ENCODE measurements at places on chromosomes 1 and 21. TPM values are rescaled to one million over a fixed set of nuclear protein-coding genes. Genes with fewer than 3 reads are reported as not detected.

GRCh38 chr21:41804381-41804780, 37.5 kb upstream of the RIPK4 start:
- no peak for DNase-seq

The CA14 gene
- not detected for polyA plus RNA-seq

DNA sequence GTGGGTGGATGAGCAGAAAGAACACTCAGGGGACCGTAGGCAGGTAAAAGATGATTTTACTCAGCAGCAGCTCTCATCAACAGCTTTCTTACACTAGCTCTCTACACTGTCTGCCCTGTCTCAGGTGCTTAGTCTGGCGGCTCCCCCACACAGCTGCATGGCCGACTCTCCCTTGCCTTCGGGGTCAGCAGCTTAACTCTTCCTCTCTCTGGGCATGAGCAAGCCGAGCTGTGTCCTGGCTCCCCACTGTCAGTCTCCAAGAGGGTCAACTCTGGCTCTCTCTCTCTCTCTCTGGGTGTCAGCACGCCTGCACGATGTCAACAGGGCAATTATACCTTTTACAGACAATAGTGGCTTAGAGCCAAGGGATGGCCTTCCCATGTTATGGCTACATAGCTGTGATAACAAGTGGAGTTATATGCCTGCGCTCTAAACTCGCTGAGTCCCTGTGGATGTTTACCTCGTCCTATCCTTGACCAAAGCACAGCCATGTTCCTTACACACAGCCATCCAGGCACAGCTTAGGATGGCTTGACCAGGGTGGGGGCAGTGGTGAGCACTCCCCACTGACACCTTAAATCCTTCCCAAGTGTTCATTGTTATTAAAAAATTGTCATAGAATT, 3.1 kb upstream of the BCL10 start:
- DNase-seq, result no peak

DNA sequence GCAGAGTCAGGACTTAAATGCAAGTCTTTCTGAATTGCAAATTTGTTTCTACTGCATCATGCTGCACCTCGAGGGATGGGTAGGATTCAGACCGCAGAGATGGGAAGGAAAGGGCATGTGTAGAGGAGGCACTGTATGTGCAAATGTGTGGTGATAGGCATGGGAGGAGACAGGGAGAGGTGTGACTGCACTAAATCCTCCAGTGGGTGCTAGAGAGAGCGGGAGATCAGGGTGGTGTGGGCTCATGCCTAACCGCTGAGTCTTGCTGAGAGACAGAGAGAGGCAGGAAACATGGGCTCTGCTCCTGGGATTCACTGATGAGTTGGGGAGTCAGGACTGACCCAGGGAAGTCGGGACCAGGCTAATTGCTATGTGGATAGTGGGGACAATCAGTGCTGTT, 61.1 kb downstream of the PTPRU start:
- no peak for DNase-seq

DNA sequence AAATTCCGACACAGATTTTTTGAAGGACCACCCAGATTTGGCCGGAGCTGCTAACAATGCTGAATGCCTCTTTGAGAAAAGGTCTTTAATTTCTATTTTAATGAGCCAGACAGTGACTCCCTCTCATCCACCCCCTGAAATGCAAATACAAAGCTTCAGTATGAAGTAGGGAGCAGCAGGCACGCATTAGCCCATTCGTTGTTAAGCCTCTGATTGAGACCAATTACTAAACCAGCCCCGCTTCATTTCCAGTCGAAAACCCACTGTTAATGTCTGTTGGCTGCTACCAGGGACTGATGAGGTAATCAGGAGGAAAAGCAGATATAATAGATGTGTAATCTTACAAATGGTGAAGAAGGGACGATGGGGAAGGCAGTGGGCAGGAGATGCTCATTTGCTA, 4.8 kb upstream of the C8A start:
- no peak for DNase-seq

DNA sequence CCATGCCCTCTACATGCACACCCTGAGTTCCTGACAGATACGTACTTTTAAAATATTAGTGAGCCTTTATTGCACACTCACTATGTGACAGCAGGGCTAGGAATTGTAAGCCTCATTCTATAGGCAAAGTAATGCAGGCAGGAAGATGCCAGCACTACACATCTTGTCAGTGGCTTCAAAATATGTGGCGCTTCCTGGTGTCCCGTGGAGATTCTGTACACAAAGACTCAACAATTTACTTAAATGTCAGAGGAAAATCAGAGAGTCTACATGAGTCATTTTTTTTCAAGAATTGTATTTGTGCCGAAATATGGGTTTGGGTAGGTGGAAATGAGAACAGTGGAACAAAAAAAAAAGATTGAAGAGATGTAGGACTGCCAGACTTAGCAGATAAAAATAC, 27.6 kb downstream of the RNASEL start:
- DNase-seq, result peak; percentile 9

DNA sequence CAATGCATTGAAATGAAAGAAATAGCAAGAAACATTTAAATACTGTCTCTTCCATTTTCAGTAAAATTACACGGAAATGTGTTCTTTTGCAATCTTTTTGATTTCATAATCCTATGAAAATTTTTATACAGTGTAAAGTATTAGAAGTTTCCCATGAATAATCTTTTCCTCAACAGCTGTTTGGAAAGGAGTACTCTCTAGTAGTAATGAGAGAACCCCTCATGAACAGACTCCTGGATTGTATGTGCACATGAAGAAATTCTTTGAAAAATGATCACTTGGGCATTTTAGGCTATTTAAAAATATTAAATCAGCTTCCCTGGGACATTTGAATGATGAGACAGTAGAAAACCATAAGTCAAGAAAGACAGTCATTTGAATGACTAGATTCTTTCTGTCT, 64.4 kb downstream of the LHX9 start:
- DNase-seq, result no peak

The RNF19B gene
- polyA plus RNA-seq, result 1.6 TPM

The KIAA0040 gene
- polyA plus RNA-seq, result 0.08 TPM

- peak; percentile 17 for DNase-seq
Observed at GRCh38 chr1:175262621-175263020, 70.0 kb upstream of the KIAA0040 start.

The TCHHL1 gene
- polyA plus RNA-seq, result not detected

GRCh38 chr1:220700556-220701179, 10.5 kb downstream of the C1orf115 start:
- DNase-seq, result no peak

DNA sequence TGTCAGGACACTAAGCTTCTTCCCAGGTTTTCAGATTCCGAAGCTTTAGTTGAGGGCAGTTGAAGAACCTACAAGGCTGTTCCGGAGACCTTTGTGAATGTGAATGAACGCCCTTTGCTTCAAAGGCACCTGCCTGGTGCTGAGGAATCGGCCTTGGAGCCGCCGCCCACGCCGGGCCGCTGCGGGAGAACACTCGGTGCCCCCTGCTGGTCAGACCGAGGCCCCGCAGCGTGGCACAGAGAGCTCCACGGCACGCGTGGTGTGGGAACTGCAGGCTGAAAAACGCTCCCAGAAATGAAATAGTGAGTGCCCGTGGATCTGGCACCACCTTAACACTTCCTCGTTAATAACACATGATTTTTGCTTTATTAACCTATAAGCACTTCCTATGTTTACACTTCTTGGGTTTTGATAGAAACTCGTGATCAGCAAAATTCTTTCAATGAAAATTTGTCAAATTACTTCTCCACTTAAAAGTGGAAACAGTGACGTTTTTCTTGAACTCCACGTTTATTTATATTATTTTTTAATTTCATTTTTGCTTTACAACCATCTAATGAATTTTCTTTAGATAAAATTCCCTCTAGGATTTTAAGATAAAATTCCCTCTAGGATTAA, 460.6 kb downstream of the DSCAM start:
- peak; percentile 12 for DNase-seq

DNA sequence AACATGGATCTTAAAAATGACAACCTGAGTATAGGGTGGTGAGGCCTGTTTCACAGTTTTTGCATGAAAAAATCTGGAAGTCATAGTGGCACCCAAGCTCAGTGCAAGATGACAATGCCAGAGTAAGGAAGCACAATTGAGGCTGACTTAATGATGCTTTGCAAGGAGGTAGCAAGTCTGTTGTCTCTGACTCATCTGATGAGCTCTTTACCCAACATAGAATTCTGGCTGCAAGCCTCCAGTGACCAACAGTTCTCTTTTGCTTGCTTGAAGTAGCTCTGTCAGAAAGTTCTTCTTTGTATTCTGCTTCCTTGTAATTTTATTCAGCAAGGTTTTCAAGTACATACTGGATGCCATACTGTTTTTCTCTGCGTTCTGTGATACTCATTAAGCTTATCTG, 117.1 kb downstream of the FOXD2 start:
- peak; percentile 70 for DNase-seq

- DNase-seq, result no peak
Observed at GRCh38 chr1:57229076-57229475, 194.8 kb downstream of the DAB1 start.

- DNase-seq, result no peak
Observed at GRCh38 chr1:47616036-47616435, 178.2 kb downstream of the FOXD2 start.

DNA sequence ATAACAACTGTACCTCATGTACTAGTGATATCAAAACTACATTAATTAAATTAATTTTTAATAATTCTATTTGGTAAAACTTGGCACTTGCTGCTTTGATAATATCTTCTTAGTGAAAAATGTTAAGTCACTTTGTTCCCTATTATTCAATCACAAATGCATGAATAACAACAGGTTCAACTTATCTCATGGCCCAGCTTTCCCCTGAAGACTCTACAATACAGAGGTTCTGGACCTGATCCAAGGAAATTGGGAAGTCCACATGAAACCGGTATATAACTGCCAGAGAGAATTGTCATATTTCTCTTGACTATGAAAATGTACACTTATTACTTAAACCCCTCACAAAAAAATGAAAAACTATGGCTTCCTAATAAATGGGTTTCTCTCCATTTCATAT, 33.9 kb upstream of the PTPRC start:
- DNase-seq, result no peak

The RHD gene
- polyA plus RNA-seq, result 0.33 TPM

DNA sequence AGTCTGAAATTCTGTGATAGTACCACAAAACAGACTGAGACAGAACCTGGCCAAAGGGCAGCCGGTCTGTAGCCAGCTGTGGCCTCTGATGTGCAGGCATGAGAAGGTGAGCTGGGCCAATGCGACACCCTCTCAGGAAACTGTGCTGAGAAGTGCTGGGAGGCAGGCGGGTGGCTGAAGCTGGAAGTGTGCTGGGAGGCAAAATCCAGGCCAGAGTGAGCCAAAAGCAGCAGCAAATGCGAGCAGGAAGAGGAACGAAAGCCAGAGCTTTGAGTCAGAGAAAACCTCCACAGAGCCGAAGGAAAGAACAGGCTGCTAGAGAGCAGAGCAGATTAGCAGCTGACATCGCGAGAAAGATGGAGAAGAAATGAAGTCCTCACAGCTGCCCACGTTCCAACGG, 10.2 kb upstream of the ATP13A2 start:
- DNase-seq, result no peak

DNA sequence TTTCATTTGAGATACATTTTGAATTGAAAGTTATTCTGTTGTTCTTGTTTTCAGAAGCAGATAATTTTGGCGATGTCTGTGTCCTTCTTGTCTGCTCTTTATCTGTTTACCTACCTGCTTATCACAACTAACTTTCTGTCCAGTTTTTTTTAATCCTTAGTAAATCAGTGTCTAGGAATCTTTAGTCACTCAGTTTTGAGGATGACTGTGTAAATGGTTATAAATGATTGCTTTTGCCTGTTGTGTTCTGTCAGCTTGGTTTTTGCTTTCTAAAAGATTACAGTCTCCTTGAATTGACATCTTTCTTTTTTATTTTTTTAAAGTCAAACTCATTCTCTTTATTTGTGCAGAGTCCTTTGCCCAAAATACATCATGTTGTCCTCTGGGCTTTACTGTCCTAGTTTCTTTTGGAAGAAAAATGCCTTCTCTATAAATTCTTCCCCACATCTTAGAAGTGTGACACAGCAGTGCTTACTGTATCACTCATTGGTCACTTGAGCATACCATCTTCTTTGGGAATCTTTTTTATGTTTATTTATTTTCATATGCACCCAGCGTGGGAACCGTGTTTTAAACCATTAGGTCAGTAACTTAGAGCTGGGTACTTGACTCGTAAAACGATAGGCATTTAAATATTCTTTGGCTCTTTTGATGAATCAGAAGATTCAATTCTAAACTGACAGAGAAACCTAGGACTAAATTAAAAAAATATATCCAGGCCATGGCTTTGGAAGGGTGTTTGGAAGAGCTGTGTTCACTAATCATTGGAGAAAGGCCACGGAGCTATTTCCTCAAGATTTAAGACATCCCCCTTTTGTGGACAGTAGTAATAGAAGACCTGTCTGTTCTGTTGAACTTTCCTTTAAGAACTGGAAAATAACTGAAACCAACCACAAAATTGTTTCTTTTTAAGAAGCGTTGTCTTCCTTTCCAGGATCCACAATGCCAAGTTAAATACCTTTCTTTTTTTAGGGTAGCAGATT, 20.9 kb downstream of the LAMC1 start:
- DNase-seq, result peak; percentile 97

GRCh38 chr1:225373155-225373554, 54.7 kb downstream of the LBR start:
- DNase-seq, result no peak

GRCh38 chr1:27102707-27103468, 52.0 kb downstream of the SLC9A1 start:
- peak; percentile 72 for DNase-seq

GRCh38 chr1:91537281-91537986, 36.8 kb downstream of the CDC7 start:
- peak; percentile 86 for DNase-seq

GRCh38 chr1:44283524-44284173, 70.4 kb downstream of the DMAP1 start:
- DNase-seq, result no peak

The WLS gene
- 36.4 TPM for polyA plus RNA-seq

DNA sequence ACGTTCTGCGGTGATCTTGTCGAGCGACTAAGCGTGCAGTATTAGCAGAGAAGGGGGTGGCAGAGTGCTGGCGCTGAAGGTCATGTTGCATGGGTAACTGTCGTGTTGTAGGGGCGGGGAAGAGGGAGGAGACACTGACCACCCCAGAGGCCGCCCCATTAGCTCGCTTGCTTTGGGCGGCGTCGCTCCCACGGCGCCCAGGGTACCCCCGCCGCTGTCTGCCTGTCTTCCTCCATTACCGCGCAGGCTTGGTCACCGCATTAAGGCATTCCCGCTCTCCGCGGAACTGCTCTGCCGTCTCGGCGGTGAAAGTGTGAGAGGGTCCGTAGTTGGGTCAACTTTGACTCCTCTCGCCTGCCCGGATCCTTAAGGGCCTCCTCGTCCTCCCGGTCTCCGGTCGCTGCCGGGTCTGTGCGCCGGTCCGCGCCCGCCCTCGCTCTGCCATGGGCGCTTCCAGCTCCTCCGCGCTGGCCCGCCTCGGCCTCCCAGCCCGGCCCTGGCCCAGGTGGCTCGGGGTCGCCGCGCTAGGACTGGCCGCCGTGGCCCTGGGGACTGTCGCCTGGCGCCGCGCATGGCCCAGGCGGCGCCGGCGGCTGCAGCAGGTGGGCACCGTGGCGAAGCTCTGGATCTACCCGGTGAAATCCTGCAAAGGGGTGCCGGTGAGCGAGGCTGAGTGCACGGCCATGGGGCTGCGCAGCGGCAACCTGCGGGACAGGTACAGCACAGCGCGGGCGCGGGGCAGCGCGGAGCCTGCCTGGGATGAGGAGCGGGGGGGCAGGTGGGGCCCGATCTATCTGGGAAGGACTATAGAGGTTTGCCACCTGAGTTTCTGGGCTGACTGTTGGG, at the start of gene MTARC2:
TSS of gene MTARC2 (plus strand) at position 234 of the 846 bp plus-strand sequence. CDS start at position 444, 210 bp downstream.
- peak; percentile 86 for DNase-seq
